Activated CD8-positive, alpha-beta memory T cell treated with anti-CD3 and anti-CD28 coated beads, Interleukin-2, amount 10 ng/mL, durations not matched to agents 7 days and 5 days (primary cell): ENCODE measurements at places on chromosomes 4 and X. TPM values are rescaled to one million over a fixed set of nuclear protein-coding genes. Genes with fewer than 3 reads are reported as not detected.

DNA sequence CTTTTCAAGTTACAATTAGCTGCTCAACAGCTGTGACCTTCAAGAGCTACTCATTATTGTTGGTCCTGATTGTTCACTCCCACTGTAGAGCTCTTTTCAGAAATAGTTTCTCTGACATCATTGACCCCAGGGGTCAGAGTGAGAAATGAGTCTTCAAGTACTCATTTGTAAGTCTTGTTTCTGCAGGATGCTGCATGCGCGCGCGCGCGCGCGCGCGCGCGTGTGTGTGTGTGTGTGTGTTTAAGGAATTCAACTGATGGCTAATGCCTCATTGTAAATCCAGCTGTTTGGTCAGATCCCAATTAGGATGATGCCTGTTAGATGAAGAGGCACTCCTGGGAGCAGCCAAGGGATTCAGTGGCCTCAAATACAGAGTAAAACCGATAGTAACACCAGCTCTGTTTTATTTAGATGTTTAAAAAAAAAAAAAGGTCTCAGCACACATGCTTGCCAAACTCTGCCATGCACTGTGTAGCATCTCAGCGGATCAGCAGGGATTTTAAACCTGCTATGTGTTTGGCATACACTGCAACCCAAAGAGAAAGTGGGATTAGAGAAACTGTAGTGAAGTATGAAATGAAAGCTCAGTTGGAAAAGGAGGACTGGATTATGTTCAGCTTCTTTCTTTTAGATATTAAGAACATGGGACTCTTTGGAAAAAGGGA lies 332.3 kb downstream of the ADGRL3 start:
- H3K36me3 ChIP-seq = no peaks in the 10 kb centered on the region
- DNase-seq = no peak
- H3K27ac ChIP-seq = no peak overlapping the region

GRCh38 chr4:20421603-20421985 lies 169.9 kb downstream of the SLIT2 start:
- H3K4me1 ChIP-seq = peaks cover 6% of the 10 kb centered on the region
- H3K4me3 ChIP-seq = no peak overlapping the region
- no peaks in the 10 kb centered on the region for H3K36me3 ChIP-seq
- no peak for DNase-seq

DNA sequence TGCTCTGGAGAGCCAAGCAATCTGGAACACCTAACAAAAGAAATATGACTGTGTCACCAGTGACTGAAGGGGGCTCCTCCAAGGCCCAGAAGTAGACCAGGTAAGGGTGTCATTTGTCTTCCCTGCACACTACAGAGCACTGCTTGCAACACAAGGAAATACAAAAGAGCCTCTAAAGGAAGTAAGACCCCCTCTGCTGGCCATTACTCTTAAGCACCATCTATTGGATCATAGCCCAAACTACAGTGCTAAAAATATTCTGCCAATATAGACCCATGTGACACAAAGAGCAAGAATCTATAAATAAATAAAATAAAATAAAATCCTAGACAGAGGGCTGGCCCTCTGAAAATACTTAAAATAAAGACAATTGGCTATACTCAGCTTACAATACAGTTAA lies 528.7 kb downstream of the TMA16 start:
- no peaks in the 10 kb centered on the region for H3K36me3 ChIP-seq
- no peak overlapping the region for H3K4me3 ChIP-seq
- H3K4me1 ChIP-seq = no peaks in the 10 kb centered on the region
- H3K27me3 ChIP-seq = no peaks in the 10 kb centered on the region
- DNase-seq = no peak

- DNase-seq = no peak
- H3K27me3 ChIP-seq = no peaks in the 10 kb centered on the region
- no peaks in the 10 kb centered on the region for H3K4me1 ChIP-seq
- no peak overlapping the region for H3K27ac ChIP-seq
- no peaks in the 10 kb centered on the region for H3K36me3 ChIP-seq
These were observed 69.2 kb downstream of the MTNR1A start for GRCh38 chr4:186486172-186486571.

- H3K36me3 ChIP-seq = no peaks in the 10 kb centered on the region
- no peak overlapping the region for H3K27ac ChIP-seq
- no peaks in the 10 kb centered on the region for H3K27me3 ChIP-seq
- DNase-seq = no peak
These were observed 324.7 kb downstream of the LDB2 start for GRCh38 chr4:16573739-16574138.

DNA sequence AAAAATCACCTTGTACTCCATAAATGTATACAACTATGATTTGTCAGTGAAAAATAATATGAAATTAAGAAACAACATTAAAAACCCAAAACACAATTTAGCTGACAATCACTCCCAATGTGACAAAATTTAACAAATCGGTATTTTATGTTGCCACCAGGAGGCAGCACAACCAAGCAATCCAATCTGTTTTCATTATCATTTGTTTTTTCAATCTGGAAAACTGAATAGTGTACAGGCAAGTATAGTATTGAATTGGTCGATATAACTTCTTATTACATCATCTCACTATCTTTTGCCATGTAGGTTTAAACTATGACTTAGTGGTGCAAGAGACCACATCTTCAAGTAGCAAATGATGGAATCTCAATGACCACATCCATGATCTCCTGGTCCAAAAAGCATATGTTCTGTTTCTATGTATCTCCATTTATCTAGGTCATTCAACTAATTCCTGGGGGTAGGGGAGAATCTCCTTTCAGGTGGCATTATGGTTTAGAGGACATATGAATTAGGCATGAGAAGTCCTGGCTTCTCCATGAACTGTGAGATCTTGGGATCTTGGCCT lies 112.9 kb upstream of the AGA start:
- no peak overlapping the region for H3K4me3 ChIP-seq
- H3K27me3 ChIP-seq = no peaks in the 10 kb centered on the region
- H3K36me3 ChIP-seq = no peaks in the 10 kb centered on the region
- no peaks in the 10 kb centered on the region for H3K4me1 ChIP-seq

Gene SPANXA1
- total RNA-seq = not detected
